NCI-H774 (cell line): ENCODE measurements at places on chromosomes 16 and 17.
A peak's percentile ranks its signal among the peaks of the same experiment; 100 is the strongest.

- no peak for DNase-seq
These were observed 90.7 kb downstream of the WWP2 start for GRCh38 chr16:69852815-69853214.

- DNase-seq = no peak
These were observed 13.1 kb downstream of the RAPGEFL1 start for GRCh38 chr17:40190197-40191021.

DNA sequence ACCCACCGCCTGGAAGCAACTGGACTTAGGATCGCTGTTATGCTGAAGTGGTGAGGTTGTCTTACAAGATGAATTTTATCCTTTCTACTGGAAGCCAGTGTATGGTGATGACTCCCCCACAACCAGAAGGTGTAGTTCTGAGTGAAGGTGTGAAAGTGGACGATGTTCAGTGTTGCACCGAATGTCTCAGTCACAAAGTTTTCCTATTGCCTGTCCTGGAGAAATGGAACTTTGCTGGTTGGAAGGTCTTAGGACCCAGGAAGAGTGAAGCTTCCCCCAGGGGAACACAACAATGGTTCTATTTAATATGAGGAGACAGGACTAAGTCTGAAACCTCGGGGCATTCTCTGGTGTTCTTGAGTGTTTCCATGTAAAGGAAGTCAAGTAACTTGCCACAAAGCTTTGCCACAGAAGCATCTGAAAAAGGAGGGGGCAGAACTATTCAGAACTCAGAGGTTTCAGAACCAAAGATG is 44.2 kb downstream of the USP22 start:
- no peak for DNase-seq

DNA sequence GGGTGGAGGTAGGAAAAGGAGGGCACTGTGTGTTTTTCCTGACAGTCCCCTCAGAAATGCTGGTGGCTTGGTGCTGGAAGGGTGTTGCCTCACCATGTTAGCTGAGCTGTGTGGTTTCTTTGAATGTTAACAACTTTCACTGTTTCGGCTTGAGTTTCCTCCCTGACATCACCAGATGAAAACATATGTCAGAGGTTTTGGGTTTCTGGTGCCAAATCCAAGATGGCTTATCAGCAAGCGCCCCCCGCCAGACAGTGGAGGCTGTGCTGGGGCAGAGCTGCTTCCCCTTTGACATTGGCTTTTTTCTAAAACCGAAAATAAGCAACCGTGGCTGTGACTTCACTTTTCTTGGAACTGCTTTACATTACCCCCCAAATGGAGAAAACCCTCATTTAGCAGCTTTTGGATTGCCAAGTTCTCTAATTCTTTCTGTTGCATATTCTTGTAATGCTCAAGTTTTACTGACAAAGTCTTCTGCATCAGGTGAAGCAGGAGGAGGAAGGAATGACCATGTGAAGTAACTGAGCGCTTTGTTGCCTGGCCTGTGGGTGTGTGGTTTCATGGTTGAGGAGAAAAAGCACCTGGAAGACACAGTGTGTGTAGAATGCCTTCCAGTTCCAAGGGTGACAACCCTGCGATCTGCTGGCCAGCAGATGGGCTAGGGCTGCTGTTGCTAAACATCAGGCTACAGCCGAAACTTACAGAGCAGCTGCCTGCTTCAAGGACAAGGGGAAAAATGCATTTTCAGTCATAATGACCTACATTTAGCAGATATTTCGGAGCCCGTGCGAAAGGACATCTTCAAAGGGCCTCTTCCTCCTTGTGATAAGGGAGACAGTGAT is 9.7 kb downstream of the RMI2 start:
- no peak for DNase-seq

DNA sequence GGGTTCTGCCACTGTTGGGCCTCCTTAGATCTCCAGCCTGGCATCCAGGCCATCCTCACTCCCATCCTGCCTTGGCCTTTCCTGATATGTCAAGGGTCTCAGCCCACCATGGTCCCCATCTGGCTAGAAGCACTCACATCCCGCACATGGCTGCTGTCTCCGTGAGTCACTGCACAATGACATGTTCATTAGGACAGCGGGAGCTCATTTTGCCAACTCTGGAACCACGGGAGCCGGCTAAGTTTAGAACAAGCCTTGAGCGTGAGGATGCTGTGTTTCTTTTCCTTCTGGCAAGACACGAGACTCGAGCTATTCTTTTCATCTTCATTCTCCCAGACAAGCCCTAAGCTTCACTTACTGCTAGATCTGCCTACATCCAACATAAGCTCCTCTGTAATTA is 65.7 kb upstream of the KSR1 start:
- no peak for DNase-seq

- no peak for DNase-seq
These were observed 12.7 kb downstream of the MYO18A start for GRCh38 chr17:29167393-29168078.

- no peak for DNase-seq
These were observed 22.2 kb downstream of the TEX2 start for GRCh38 chr17:64240741-64241347.

- no peak for DNase-seq
These were observed 30.5 kb downstream of the PLCG2 start for GRCh38 chr16:81809567-81809966.

GRCh38 chr17:82487910-82488309 is 29.4 kb downstream of the NARF start:
- no peak for DNase-seq

GRCh38 chr17:7632492-7632894 is 2.6 kb downstream of the SHBG start:
- no peak for DNase-seq

DNA sequence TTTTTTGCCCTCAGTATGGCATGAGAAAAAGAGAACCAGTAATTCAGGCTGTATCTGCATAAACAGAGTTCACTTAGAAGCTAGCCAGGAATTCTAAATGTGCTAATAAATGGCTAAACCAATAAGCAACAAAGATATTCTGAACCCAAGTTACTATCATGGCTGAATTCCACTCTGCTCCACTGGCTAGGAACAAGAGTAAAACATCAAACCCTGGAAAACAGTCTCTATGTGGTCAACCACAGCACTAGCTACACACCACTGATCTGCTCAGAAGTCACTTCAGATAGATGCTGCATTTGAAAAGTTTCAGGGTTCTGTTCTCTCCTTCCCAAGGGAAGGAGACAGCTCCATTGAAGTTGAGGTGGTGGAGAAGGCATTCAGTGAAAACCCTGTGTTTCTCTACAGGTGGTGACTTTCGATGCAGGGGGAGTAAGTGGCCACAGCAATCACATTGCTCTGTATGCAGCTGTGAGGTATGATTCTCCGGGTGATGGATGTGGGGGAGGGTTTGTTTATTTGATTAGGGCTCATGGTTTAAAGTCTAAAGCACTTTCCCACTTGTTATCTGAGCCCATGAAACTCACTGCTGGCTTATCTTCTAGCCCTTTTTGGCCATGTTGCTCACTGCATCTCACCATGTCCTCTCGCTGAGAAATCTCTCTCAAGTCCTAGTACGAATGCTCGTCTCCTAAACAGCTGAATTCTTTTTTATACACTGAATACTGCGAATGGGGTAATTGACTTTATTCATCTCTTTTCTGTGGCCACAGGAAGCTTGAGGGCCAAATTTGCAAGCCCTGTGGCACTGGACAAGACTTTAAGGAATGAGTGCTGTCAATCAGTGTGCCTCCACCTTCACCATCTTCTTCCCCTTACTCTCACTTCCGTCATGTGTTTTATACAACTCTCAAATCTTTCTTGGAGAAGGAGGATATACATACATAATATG is 39.9 kb downstream of the CENPV start:
- no peak for DNase-seq

DNA sequence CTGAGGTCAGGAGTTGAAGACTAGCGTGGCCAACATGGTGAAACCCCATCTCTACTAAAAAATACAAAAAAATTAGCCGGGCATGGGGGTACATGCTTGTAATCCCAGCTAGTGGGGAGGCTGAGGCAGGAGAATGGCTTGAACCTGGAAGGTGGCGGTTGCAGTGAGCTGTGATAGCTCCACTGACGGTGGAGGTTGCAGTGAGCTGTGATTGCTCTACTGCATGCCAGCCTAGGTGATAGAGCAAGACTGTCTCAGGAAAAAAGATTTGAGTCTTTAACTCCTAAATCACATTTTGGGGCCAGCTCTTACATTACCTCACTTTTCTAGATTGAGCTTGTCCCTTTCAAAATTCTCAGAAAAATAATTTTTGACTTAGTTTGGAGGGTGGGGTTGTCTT is 15.2 kb downstream of the VMP1 start:
- no peak for DNase-seq

- DNase-seq = no peak
These were observed 1.4 kb downstream of the CUEDC1 start for GRCh38 chr17:57953705-57954396.

DNA sequence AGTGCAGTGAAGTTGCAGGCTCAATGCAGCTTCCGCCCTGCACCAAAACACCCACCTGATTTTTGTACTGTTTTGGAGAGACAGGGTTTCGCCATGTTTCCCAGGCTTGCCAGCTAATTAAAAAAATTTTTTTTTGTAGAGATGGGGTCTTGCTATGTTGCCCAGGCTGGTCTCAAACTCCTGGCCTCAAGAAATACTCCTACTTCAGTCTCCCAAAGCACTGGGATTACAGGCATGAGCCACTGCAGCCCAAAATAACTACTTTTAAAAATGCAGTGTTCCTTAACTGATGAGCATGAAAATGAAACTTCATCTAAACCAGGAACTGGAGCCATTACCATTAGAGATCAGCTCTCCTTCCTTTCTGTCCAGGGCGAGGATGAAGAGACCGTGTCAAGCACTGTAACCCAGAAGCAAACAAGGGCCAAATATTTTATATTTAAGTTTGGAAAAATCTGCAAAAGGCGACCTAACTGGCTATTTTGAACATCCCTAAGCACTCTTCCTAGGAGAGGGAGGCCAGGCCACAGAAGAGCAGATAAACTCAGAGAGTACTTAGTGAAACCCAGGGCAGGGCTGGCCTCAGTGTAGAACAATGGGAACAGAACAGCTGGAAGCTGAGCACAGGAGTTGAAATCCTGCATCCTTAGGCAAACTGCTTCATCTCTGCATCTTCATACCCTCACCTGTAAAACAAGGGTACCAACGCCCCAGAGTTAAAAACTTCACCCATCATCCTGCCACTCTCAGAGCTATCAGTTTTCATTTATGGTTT is 24.0 kb downstream of the CREBBP start:
- no peak for DNase-seq

DNA sequence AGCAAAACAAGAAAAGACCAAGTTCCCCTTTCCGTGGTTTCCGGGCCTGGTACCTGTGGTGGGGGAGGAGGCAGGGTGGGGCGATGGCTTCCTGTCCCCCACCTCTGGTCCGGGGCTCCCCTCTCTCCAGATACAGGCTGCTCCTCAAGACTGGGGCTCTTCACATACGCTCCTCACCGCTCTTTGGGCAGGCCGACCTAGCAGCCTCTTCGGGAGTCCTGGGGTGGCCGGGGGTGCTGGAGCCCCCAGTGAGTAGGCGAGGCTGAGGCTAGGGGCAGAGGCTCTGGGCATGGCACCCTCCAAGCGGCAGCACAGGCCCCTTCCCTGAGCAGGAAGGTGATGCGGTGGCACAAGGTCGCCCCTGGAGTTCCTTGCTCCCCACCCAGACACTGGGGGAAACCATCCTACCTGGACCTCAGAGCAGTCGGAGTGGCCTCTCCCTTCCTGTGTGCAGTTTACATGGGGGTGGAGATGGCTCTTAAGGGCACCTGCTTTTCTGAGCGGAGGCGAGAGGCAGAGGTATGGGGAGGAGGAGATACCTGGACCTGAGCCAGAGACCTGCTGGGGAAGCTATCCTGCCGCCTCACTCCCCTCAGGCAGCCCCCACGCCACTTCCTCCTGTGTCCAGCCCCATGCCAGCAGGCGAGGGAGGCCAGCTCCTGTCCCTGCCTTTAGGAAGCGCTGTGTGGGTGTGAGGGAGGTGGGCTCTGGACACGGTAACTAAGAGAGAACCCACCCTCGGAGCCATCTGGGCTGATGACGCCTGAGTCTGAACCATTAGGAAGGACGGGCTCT is 891 bp downstream of the CORO1A start:
- peak; percentile 34 for DNase-seq

GRCh38 chr17:82866590-82867191 is 26.9 kb upstream of the ZNF750 start:
- DNase-seq = no peak

GRCh38 chr17:55737976-55738501 is 12.8 kb upstream of the PCTP start:
- no peak for DNase-seq

GRCh38 chr17:12624211-12624610 is 41.5 kb upstream of the MYOCD start:
- no peak for DNase-seq

GRCh38 chr17:61383689-61384201 is 15.9 kb upstream of the TBX2 start:
- no peak for DNase-seq

GRCh38 chr16:6698548-6698947 is 634.1 kb upstream of the RBFOX1 start:
- DNase-seq = no peak

DNA sequence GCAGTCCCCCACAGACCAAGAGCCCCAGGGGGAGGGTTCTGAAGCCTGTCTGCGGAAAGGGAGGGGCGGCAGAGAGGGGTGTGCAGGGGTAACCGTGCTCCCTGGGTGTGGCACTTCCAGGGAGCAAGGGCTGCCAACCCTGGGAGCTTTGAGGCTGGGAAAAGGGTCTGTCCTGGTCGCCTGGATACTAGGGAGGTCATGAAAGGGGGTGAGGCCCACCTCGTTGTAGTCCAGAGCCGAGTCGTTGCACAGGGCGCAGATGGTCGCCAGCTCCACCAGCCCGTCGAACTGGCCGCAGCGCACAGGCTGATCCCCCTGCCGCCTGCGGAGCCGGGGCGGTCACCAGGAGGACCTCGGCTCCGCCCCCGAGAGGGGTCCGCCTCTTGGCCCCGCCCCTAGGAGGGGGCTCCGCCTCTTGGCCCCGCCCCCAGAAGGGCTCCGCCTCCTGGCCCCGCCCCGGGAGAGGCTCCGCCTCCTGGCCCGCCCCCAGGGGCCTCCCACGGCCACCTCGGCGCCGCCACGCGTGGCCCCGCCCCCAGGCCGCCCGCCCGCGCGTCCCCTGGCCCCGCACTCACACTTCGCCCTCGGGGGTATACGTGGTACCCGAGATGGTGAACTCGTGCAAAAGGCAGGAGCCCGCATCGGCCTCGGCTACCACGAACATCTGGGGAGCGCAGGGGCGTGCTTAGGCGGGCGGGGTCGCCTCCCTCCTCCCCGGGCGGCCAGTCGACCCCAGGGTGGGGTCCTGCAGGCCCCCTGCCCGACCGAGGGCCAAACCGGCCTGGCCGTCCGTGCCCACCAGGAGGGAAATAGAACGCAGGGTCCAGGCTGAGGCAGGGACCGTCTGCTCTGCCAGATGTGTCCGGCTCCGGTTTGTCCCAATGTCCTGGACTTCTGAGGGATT is 19.5 kb downstream of the ATP2A3 start:
- DNase-seq = no peak

DNA sequence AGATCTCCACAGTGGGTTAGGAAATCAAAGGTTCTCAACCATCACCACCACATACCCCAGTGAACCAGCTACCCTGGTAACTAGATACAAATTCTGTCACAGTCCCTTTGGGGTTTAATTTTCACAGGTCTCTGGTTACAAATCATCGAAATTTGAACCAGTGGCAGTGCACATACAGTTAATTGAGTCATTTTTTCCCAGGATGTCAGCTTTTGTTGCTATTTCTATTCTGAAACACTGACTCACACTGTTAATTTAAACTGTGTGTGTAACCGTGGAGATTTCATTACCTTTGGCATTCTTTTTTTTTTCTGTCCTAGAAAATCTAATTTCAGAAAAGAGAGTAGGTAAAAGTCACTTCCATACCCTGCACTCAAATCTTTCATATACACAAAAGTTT is 511.5 kb downstream of the TOX3 start:
- DNase-seq = no peak
